Breast epithelium (tissue), 4 donors: ENCODE measurements at places on chromosomes 3 and 15.

DNA sequence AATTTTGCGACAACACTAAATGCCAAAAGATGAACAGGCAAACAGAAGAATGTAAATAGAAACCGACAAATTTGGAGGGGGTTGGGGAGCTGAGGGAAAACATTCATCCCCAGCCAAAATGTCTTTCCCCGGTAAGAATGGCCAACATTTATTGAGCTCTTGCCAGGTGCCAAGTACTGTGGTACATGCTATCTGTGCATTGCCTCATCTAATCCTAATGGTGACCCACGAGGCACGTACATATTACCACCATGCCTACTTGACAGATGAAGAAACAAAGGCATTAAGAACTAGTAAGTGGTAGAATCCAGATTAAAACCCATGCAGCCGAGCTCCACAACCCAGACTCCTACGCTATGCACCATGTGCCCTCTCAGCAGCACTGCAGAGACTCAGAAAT is 205.7 kb downstream of the STT3B start:
- DNase-seq, result no peak

DNA sequence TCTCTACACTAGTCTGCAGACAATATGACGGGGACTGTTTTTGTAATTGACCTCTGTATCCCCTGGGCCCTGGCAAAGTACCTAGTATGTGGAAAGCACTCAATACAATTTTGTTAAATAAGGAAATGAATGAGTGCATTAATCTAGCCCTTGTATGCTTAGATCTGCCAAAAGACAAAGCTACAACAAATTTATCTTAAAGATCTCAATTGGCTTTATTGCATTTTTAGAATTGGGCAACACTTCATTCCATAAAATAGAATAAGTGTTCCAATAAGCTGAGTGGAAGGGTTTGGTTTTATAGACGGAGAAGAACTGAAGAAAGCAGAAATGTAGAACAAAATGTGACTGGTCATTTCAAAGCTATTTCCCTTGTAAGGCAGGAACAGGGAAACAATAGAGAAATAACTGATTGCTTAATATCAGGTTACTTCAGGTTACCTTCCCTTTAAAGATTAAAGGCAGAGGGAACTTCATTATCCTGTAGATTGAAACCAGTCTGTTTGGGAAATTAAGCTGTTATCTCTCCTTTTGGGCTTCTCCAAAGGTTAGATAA is 108.3 kb upstream of the MME start:
- no peak for DNase-seq

DNA sequence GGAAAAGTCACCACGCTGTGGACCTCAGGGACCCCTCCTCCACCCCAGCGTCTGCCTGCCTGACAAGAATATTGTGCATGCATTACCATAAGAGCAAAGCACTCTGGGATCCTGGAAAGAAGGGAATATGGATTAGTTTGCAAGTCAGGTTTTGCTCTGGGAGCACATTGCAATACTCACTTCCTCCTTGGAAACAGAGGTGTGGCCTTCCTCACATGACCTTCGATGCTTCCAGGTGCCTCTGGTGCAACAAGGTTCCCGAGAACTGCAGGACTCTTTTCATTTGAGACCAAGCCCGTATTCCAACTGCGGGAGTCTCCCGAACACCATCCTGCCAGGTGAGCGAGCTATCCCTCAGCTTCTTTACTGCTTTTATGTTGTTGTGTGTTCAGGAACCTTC is 76.3 kb upstream of the BLM start:
- DNase-seq, result no peak

- no peak for DNase-seq
Observed at GRCh38 chr3:77475507-77475906, 435.6 kb downstream of the ROBO2 start.

GRCh38 chr3:124297062-124297980 is 305.4 kb upstream of the ROPN1 start:
- no peak for DNase-seq

DNA sequence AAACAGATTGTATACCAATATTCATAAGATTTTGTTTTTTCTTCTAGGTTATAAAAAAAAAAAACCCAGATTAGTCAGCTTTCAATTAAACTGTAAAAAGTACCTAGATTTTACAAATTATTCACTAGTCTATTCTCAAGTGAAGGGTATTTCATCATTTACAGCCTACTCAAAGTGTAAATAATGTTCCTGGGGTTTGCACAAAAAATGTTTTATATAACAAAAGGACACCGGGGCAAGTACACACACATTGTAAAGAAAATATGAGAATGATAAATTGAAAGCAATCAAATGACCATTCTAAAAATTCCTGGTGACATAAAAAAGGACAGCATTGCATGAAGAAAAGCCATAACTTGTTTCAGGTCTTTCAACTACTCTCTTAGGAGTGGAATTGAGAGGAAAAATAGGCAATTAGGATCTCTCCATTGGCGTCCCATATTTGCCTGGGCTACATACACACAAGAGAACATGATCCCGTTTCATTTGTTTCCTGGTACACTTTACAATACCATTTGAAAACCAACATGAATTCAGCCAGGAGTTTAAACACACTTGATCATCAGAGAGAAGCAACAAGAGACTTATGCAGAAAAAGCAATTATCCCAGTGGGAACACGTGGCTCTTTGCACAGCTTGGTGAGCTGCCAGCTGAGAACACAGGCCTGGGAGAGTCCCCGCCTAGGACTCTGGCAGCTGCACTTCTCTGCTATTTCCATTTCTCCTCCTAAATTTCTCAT is 1039.2 kb downstream of the ROBO1 start:
- no peak for DNase-seq

DNA sequence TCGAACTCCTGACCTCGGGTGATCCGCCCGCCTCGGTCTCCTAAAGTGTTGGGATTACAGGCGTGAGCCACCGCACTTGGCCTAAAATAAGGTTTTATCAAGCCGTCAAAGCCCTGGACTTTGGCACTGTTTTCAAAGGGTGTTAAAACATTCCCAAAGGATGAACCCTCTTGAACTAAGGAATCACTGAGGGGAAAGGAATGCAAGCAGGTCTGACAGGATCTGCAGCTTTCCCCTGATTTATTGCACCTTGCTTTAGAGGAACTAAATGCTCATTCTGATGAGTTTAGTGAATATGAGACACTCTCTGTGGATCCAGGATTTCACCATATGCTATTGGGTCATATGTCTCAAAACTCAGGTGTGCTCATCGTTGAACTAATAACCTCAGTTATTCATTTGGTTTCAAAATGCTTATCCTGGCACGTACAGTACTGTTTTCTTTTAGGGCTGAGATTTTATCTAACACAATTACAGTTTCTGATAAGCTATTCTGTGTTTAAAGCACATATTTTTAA is 63.0 kb upstream of the TSC22D2 start:
- peak; percentile 49 for DNase-seq

DNA sequence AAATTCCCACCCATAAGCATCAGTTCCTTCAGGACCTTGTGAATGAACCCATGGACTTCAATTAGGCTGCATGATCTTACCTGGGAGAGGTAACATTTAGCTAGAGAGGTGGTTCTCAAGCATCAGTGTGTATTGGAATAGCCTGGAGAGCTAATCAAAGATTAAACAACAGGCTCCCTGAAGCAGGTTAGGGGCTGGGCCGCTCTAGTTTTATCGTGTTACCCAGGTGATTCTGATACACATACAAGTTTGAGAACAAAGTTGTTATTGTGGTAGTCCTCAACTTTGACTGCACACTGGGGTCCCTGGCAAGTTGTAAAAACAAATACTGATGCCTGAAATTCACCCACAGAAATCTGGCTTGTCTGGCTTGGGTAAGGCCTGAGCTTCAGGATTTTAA is 31.2 kb downstream of the MYH15 start:
- no peak for DNase-seq

GRCh38 chr3:177453451-177453844 is 256.2 kb upstream of the TBL1XR1 start:
- DNase-seq, result no peak

DNA sequence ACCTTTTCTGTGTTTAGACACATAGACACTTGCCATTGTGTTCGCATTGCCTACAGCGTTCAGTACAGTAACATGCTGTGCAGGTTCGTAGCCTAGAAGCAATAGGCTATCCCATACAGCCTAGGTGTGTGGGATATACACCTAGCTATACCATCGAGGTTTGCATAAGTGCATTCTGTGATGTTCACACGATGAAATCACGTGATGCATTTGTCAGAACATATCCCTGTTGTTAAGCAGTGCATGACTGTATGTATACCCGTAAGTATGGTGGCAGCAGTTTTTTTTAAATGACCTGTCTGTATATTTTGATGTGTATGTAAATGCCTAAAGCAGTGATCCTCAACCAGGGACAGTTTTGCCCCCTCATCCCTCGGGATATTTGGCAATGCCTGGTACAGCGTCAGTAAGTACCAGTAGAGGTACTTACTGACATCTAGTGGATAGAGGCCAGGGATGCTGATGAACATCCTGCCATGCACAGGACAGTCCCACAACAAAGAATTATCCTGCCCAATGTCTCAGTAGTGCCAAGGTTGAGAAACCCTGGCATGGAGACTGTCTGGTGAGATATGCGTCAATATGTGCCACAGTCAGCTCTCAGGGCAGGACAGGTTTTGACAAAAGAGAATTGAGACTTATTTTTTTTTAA is 129.1 kb downstream of the HCN4 start:
- DNase-seq, result no peak

DNA sequence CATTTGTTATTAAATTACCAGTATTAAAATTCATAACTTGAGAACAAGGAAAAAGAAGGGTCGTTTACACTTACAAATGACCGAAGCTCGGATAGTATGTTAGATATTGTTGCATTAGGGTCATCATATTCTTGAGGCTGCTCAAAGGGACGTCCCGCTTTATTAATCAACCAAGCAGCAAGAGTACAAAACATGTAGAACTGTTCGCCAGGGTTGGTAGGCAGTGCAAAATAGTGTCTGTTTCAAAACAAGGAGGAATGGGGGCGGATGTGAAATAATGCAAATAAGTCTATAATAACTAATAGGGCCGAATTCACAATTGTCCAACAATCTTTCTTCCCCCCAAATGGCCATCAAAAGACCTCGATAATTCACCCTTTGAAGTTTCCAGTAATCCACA is 2.9 kb downstream of the IFT57 start:
- no peak for DNase-seq

- no peak for DNase-seq
Observed at GRCh38 chr3:115685097-115685496, 61.8 kb downstream of the GAP43 start.

DNA sequence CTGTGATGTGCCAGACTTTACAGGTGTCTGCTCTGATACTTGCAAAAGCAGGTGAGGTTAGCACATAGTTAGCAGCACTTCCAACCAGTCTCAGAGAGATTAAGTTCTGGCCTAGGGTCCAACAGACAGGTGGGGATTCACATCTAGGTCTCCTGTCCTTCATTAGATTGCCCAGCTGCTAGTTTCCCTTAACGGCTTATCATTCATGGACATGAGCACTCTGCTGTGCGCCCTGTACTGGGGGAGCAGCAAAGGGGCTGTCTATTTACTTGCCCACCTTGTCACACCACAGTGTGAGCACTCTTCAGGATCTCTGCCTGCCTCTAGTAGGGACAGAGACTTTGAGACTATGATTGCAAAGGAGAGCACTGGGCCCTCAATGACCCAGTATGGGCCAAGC is 8.7 kb downstream of the SPSB4 start:
- no peak for DNase-seq

GRCh38 chr3:76051145-76051544 is 265.8 kb upstream of the ZNF717 start:
- DNase-seq, result no peak

DNA sequence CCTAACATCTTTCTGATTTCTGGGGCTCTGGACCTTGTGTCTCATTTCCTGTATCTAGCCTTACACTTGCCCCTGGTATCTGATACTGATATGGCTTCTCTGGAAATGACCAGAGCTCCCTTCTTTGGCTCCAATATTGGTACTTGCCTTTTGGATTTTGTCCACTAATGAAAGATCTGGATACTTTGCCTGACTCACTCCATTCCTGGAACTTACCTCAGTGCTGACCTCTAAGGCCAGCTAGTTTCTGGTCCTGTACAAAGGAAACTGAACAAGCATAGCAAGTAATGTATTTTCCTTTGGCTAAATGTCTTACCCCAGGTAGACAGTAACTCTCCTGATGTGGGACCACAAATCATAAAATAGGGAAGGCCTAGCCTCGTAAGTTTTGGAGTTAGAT is 93.8 kb upstream of the SLC4A7 start:
- no peak for DNase-seq

DNA sequence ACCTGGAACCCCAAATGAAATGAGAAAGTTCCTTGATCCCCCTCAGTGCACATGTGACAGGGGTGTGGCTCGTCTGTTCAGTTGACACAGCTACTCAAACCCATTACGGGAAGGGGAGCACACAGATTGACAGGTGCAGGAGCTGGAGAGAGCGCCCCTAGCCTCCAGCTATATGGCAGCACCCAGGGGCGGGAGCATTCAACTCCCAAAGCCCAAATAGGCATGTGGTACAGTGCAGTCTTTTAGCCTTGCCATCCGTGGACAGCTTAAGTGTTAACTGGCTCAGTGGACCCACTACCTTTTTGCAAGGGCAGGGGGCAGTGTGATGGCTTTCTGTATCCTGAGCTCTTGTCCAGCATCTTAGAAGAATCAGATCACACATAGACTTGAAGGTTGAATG is 1374.2 kb upstream of the ALCAM start:
- no peak for DNase-seq

GRCh38 chr15:59622289-59622688 is 10.7 kb downstream of the GCNT3 start:
- DNase-seq, result no peak

- DNase-seq, result no peak
Observed at GRCh38 chr3:35679409-35680080, 40.2 kb downstream of the ARPP21 start.

- DNase-seq, result no peak
Observed at GRCh38 chr3:151015767-151016477, 43.4 kb upstream of the CLRN1 start.

DNA sequence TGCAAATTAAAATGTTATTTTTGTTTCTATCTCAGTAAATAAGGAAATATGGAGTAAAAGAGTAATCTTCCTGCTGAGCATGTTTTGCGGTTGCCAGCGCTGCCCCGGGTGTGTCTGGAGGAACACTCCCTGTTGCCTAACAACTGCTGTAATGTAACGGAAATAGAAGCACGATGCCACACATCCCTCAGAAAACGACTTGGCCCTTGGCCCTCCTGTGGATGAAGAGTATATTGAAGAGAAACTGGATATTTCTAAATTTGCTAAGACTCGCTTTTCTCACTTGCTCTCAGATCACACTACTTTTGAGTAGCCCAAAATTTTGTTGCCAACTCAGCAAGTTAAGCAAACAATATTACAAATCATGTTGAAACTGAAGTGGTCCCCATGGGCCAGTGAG is 18.9 kb downstream of the CX3CR1 start:
- peak; percentile 61 for DNase-seq
